ENCODE measurements at places on chromosomes 6 and 20.

DNA sequence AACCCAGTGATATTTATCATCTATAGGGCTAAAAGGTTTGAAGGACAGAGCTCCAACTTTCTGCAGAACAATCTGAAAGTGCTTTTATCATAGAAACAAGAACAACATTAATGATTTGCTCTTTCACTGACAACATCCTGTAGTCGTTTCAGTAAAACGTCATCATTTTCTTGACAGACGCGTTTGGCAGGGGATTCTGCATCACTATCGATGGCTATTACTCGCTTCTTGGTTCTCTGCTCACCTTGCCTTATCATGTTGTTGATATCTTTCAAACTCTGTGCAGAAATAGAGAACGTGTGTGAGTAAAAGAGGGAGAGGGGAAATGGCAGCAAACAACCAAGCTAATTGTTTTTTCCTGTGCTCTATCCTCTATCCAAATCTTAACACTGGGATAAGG lies 47.1 kb upstream of the SAMHD1 start:
- no peak for DNase-seq

DNA sequence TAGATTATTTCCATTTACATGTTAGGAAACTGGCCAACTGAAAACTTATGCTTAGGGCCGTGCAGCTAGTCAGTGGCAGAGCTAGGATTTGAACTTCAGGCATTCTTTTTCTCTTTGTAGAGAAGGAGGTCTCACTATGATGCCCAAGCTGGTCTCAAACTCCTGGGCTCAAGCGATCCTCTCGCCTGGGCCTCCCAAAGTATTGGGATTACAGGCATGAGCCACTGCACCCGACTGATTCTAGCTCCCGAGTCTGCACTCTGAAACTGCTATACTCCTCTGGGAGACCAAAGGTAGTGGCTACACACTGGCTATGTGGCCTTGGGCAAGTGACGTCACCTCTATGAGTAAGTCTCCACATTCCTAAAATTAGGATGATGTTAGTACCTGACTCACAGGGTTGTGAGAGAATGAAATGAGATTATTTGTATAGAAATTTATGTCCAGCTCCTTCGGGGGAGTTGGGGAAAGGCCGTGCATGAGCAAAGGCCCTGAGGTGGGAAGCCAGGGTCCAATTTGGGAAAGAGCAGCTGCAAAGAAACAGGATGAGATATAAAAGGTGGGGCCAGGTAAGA lies 6.4 kb downstream of the PLTP start:
- DNase-seq = peak; percentile 61

DNA sequence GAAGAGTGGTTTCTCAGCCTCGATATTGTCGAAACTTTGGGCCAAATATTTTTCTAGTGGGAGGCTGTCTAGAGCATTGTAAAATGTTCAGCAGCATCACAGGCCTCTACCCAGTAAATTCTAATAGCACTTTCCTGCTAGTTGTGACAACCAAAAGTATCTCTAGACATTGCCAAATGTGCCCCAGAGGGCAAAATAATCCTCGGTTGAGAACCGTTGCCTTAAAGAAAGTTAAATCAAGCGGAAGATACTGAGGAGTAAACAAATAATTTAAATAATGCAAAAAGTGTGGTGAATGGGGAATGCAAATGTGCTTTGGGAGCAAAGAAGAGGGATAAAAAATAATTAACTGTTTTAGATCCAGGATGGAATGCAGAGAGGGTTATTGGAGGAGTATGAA lies 106.4 kb upstream of the ASCC3 start:
- no peak for DNase-seq

GRCh38 chr20:25191689-25192088 lies 3.8 kb upstream of the ENTPD6 start:
- no peak for DNase-seq

GRCh38 chr20:46199198-46199597 lies 81.1 kb downstream of the CD40 start:
- DNase-seq = no peak

GRCh38 chr6:33075568-33076405 lies at the start of gene HLA-DPB1:
TSS of gene HLA-DPB1 (plus strand) at chr6:33075990. CDS start at chr6:33076042, 52 bp downstream.
- DNase-seq = peak; percentile 22

DNA sequence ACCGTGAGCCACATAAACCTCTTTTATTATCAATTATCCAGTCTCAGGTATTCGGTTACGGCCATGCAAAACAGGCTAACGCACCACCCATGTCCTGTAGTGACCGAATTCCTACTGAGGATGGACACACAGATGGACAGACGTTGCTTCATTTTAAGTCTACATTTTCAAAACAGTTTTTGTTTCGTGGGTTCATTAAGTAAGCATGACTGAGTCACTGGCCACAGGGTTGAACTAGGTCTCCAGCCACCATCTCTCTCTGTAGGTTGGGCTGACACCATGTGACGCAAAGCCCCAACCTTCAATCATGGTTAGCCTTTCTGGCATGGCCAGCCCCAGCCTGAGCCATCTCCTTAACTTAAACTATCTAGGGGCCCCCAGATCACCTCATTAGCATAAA lies 110.0 kb upstream of the SLC22A23 start:
- DNase-seq = no peak

DNA sequence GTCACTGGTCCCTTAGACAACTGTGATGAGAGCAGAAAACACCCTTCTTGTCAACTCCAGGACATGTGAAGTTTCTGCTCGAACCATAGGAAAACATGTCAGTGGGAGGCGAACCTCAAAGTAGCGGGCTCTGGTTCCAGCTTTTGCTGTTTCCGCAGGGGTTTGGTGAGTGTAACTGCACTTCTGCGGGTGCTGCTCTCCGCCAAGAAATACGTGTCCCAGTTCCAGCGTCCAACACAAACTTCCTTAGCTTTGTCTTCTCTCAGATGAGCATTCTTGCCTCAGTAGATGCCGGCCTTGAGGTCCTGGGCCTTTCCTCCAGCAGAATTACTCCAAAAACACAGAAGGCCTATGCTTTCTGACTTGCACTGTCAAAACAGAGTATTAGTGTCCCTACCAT lies 156.3 kb downstream of the FNDC1 start:
- no peak for DNase-seq

GRCh38 chr20:40896814-40897700 lies 131.6 kb upstream of the TOP1 start:
- DNase-seq = peak; percentile 62

DNA sequence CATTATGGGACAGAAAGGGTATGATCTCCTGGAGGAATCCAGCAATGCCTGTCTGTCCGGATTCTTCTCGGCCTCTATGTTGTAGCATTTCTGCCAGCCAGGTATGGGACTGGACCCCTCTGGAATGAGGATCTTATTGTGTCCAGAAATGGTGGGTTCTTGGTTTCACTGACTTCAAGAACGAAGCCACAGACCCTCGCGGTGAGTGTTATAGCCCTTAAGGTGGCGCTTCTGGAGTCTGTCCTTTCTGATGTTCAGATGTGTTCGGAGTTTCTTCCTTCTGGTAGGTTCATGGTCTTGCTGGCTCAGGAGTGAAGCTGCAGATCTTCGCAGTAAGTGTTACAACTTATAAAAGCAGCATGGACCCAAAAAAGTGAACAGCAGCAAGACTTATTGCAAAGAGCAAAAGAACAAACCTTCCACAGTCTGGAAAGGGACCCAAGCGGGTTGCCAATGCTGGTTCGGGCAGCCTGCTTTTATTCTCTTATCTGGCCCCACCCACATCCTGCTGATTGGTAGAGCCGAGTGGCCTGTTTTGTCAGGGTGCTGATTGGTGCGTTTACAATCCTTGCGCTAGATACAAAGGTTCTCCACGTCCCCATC lies 62.3 kb upstream of the IER3 start:
- DNase-seq = no peak

GRCh38 chr6:100304575-100304974 lies 160.1 kb downstream of the SIM1 start:
- DNase-seq = no peak

DNA sequence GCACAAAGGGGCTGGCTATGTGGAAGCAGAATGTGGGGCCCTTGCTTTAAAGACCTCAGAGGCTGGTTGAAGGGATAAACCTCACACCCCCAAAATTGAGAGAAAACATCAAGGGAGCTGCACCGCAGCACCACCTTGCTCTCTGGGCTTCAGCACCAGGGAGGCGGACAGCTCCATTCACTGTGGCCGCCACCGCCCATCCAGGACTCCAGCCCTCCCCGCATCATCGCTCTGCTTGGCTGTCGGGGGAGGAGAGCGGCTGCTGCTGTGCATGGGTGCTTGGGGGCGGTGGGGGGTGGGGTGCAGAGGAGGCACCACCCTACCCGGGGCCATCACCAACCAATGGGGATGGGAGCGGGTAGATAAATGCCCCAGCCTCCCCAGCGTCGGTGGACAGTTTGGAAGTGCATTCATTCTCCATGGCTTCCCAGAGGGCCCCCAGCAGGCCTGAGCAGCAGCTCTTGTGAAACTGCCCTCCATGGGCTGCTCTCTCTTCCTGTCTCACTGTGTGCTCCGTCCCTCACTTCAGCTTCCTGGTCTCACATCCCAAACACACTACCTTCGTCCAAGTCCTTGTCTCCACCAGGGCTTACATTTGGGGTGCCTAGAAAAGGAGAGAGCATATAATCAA lies 75.7 kb upstream of the BHLHE23 start:
- peak; percentile 17 for DNase-seq

GRCh38 chr6:41426438-41426851 lies 91.0 kb downstream of the NCR2 start:
- DNase-seq = no peak
